ENCODE measurements at places on chromosomes 4 and X. TPM values are rescaled to one million over a fixed set of nuclear protein-coding genes. Genes with fewer than 3 reads are reported as not detected.
A peak's percentile ranks its signal among the peaks of the same experiment; 100 is the strongest.

DNA sequence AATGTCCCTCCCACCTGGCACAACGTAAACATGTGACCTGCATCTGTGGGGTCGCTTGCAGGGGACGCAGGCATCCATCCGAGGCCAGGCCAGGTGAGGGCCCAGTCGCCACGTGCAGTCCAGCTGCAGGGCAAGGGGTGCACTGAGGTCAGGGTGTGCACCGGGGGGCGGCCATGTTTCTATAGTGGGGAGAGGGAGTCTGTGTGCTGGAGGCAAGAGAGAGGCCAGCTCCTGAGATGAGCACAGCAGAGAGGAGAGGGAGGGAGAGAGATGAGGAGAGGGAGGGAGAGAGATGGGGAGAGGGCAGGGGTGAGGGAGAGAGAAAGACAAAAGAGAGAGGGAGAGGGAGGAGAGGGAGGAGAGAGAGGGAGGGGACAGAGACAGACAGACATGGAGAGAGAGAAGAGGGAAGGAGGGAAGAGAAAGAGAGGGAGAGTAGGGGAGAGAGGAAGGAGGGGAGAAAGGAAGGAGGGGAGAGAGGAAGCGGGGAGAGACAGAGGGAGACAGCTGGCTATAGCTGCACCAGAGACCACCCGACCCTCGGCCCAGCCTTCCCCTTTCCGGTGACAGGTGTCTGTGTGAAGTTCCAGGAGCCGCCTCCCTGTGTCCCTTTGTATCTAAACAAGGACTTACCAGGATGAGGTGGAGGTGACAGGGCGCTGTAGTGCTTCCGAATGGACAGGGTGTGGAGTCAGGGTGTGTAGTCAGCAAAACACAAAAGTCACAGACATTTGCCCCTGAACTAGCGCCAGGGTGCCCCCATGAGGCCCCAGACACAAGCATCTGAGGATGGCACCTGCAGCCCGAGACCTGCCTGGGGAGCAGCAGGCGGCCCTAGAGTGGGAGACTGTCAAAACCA, 68.7 kb downstream of the ADRA2C start:
- no peak for DNase-seq

DNA sequence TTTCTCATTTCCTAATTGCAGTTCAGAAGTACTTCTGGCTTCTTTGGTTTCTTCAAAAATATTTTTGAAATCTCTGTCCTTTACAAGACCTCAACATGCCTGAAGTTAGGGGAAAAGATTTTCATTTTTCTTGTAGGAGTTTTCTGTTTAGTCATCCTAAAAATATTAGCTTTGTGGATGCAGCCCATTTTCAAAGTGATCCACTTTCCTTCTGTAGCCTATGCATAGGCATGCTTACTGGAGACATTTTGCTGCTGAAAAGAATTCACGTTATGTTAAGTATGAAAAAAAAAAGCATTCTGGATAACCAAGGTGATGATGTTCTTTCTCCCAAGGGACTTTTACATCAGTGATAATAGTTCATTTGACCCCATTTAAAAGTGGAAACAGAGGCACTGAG, 245.6 kb downstream of the THOC2 start:
- DNase-seq = no peak

GRCh38 chr4:117249333-117249732, 164.0 kb upstream of the TRAM1L1 start:
- no peak for DNase-seq

DNA sequence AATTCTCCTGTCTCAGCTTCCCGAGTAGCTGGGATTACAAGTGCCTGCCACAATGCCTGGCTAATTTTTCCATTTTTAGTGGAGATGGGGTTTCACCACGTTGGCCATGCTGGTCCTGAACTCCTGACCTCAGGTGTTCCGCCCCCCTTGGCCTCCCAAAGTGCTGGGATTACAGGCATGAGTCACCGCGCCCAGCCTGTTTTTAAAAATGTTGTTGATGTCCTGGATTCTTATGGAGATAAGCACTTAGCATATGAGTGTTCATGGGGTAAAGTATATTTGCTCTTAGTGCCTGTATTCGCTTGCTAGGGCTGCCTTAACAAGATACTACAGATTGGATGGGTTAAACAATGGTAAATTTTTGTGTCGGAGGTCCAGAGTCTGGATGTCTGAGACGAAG, 91.7 kb downstream of the CEP44 start:
- no peak for DNase-seq

Gene ERCC6L
- total RNA-seq = 0.64 TPM

- DNase-seq = no peak
Measured at GRCh38 chrX:152843852-152844251, 13.0 kb downstream of the NSDHL start.

Gene ADH7
- not detected for total RNA-seq

DNA sequence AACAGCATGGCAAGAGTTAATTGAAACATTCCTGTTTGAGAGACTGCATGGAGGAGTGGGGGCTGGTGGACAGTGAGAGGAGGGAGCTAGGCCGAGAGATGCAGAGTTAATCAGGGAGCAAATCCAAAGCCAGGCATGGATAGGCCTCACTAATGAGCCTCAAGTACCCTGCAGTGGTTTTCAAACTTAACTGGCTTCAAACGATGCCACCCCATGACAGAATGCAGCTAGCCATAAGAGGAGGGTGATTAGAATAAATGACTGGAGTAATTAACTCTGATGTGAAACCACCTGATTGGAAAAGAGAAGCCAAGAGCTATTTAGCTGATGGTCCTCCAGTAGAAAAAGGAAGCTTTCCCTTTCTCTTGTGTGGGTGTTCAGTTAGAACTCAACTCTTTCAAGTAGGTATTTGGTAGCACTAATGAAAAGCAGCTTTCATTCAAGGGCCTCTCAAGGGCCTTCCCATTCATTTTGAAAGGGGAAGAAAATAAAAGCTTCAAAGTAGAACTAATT, 215.4 kb upstream of the MAB21L2 start:
- no peak for DNase-seq

DNA sequence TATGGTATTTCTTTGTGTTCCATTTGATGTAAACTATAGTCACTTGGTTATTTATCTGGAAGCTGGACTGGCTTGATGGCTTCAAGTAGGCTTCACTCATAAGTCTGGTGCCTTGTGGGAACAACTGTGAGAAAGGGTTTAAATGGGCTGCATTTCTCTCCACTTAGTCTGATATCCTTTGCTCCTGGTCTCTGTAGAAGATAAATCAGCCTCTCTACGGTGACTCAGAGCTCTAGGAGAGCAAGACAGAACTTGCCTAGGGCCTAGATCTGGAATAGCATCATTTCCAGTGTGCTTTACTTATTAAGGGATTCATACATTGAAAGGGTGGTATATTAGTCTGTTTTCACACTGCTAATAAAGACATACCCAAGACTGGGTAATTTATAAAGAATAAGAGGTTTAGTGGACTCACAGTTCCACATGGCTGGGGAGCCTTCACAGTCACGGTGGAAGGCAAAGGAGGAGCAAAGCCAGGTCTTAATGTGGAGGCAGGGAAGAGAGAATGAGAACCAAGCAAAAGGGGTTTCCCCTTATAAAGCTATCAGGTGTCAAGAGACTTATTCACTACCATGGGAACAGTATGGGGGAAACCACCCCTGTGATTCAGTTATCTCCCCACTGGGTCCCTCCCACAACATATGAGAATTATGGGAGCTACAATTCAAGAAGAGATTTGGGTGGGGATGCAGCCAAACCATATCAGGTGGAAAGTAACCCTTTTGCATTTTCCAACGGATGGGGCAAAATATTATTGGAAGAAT, 1746.4 kb upstream of the PCDH7 start:
- DNase-seq = no peak

Gene POLR2B
- 73.5 TPM for total RNA-seq

DNA sequence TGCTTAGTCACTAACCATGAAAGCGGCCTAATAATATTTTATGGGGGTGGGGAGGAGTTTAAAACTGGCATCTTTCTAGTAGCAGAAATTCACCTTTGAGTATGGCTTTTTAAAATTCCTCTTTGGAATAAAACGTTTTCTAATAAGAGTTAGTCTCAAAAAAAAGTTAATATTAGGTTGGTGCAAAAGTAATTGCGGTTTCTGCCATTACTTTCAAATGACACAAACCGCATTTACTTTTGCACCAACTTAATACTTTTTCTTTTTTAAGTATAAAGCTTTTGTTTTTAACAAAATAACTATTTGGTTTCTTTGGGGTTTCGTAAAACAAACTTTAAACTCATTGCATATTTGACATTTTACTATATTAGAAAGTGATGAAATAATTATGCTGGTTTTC, 68.4 kb downstream of the FBXO8 start:
- DNase-seq = no peak

- no peak for DNase-seq
Measured at GRCh38 chr4:105551965-105552746, at the start of gene ARHGEF38. TSS of gene ARHGEF38 (plus strand) at chr4:105552620. CDS start at chr4:105552766, 146 bp downstream.

GRCh38 chr4:79290376-79290775, 35.5 kb downstream of the NAA11 start:
- DNase-seq = no peak

Gene RS1
- total RNA-seq = not detected

- no peak for DNase-seq
Measured at GRCh38 chrX:134760650-134761049, 102.4 kb upstream of the PLAC1 start.

DNA sequence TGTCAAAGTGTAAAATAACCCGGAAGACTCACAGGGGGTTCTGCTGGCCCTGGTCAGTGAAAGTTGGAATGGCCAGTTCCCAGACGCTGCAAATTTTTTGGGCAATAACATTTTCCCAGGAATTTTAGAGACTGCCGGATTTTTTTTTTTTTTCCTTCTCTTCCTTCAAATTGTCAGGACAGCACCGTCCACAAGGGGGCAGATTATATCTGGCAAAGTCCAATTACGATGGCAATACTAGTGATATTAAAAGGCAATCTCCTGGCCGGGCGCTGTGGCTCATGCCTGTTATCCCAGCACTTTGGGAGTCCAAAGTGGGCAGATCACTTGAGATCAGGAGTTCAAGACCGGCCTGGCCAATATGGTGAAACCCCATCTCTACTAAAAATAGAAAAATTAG, 20.5 kb downstream of the SLC25A5 start:
- DNase-seq = peak; percentile 42
